ENCODE measurements at places on chromosomes 3 and 15. TPM values are rescaled to one million over a fixed set of nuclear protein-coding genes. Genes with fewer than 3 reads are reported as not detected.

GRCh38 chr3:182046166-182046764 is 334.5 kb downstream of the SOX2 start:
- DNase-seq = no peak
- no peaks in the 10 kb centered on the region for H3K4me1 ChIP-seq
- H3K36me3 ChIP-seq = no peaks in the 10 kb centered on the region

DNA sequence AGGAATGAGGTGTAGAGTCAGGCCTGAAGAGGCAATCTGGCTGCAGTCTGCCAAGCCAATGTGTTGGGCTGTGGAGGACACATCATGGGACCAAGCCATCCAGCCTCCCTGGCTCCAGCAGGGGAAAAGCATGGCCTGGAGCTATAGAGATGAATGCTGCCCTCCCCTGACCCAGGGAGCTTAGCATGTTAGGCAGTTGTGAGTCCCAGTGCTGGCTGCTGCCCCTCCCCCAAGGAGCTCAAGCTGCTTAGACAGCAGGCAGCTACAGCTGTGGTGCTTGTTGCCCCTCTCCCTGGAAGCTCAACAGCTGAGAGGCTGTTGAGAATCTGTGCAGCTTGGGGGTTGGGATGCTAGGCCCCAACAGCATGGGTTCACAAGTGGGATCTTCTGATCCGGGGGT is 85.6 kb upstream of the DNAJC19 start:
- H3K27me3 ChIP-seq = peaks cover 9% of the 10 kb centered on the region
- no peak overlapping the region for H3K27ac ChIP-seq
- no peak overlapping the region for H3K4me3 ChIP-seq
- H3K36me3 ChIP-seq = no peaks in the 10 kb centered on the region

GRCh38 chr3:151789853-151790463 is 24.0 kb upstream of the AADAC start:
- no peaks in the 10 kb centered on the region for H3K27me3 ChIP-seq
- 0 out of 2 replicates have a peak, but pooled peaks cover 6% of the 10 kb centered on the region for H3K4me1 ChIP-seq
- no peak for DNase-seq
- no peak overlapping the region for H3K4me3 ChIP-seq

The TMC3 gene
- not detected for total RNA-seq

GRCh38 chr15:23566071-23566554 is 639 bp downstream of the MKRN3 start:
- peaks cover 15% of the 10 kb centered on the region for H3K4me1 ChIP-seq
- peak; percentile 29 for DNase-seq
- peak overlapping the region; percentile 98 for H3K27ac ChIP-seq
- peak overlapping the region; percentile 99 for H3K4me3 ChIP-seq
- H3K36me3 ChIP-seq = peaks cover 4% of the 10 kb centered on the region

DNA sequence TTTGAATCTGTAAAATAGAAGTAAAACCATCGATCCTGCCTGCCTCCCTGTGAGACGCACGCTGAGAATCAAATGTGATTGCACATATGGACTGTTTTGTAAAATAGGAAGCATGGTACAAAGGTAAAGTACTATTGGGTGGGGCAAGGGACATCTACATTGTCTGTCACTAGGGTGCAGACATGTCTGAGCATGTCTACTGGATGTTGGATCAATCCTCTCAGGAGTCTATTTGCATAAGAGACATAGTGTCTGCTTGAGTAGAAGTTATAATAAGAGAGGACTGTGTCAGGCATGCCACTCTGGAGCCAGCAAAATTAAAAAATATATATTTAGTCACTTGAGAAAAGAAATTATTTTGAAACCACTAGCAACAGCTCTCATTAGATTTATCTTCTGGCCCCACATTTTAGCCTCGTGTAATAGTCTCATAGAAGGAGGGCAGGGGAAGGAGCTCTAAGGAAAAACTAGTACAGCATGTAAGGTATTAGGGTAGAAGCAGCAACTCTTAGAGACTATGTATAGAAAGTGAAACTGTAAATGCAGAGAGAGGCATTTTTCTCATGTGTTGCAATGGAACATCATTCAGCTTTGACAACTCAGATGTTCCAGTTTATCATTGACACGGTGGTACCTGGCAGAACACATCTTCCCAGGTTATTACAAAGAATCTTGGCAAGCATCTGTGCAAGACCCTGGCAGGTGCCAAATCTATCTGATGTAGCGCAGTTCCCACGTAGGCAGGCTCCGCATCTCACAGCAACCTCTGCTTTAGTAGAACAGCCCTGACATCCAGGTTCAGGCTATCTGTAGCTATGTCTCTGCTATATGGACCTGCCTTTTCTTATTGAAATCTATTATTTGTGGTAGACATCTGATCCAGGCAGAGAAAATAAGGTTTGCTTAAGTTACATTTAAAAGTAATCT is 85.2 kb upstream of the CHL1 start:
- no peaks in the 10 kb centered on the region for H3K36me3 ChIP-seq
- DNase-seq = no peak
- no peak overlapping the region for H3K27ac ChIP-seq
- no peak overlapping the region for H3K4me3 ChIP-seq
- no peaks in the 10 kb centered on the region for H3K27me3 ChIP-seq

DNA sequence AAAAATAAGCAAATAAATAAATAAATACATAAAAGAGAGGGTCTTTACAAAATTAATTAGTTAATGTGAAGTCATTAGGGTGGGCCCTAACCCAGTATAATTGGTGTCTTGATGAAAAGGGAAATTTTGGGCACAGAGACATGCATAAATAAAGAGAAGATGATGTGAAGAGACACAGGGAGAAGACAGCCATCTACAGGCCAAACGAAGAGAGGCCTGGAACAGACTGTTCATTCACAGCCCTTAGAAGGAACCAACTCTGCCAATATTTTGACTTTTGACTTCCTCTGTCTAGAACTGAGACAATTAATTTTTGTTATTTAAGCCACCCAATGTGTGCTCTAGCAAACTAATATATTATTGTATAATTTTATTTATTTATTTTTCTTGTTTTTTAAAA is 29.6 kb upstream of the SELENOK start:
- no peak for DNase-seq
- peaks cover 5% of the 10 kb centered on the region for H3K27me3 ChIP-seq
- no peak overlapping the region for H3K27ac ChIP-seq
- no peaks in the 10 kb centered on the region for H3K4me1 ChIP-seq

DNA sequence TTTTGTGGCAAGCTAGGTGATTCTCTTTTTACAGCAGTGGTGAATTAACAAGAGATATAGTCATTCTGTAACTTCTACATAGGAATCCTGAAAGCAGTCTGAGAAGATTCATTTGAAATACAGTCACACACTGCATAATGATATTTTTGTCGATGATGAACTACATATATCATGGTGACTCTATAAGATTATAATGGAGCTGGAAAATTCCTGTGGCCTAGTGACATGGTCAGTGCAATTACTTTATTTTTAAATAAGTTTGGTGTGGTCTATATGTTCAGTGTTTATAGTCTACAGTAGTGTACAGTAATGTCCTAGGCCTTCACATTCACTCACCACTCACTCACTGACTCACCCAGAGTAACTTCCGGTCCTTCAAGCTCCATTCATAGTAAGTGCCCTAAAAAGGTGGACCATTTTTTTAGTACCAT is 511.4 kb upstream of the MCTP2 start:
- H3K27me3 ChIP-seq = no peaks in the 10 kb centered on the region
- no peak for DNase-seq
- H3K4me3 ChIP-seq = no peak overlapping the region
- no peaks in the 10 kb centered on the region for H3K4me1 ChIP-seq
- H3K36me3 ChIP-seq = no peaks in the 10 kb centered on the region

The MED12L gene
- total RNA-seq = 6.4 TPM

DNA sequence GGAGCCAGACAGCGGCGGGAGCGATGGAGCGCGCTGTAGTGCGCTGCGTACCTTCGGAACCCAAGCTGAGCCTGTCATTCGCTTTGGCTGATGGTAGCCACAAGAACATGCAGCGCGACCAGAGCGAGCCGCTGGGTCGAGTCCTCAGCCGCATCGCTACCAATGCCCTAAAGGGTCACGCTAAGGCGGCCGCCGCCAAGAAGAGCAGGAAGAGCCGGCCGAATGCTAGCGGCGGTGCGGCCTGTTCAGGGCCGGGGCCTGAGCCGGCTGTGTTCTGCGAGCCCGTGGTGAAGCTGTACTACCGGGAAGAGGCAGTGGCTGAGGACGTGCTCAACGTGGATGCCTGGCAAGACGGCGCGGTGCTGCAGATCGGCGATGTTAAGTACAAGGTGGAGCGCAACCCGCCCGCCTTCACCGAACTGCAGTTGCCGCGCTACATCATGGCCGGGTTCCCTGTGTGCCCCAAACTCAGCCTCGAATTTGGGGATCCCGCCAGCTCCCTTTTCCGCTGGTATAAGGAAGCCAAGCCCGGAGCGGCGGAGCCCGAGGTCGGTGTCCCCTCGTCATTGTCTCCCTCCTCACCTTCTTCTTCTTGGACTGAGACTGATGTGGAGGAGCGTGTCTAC is 498 bp downstream of the PDE12 start:
- no peaks in the 10 kb centered on the region for H3K27me3 ChIP-seq
- peaks cover 26% of the 10 kb centered on the region for H3K4me1 ChIP-seq
- H3K27ac ChIP-seq = peak overlapping the region; percentile 59

DNA sequence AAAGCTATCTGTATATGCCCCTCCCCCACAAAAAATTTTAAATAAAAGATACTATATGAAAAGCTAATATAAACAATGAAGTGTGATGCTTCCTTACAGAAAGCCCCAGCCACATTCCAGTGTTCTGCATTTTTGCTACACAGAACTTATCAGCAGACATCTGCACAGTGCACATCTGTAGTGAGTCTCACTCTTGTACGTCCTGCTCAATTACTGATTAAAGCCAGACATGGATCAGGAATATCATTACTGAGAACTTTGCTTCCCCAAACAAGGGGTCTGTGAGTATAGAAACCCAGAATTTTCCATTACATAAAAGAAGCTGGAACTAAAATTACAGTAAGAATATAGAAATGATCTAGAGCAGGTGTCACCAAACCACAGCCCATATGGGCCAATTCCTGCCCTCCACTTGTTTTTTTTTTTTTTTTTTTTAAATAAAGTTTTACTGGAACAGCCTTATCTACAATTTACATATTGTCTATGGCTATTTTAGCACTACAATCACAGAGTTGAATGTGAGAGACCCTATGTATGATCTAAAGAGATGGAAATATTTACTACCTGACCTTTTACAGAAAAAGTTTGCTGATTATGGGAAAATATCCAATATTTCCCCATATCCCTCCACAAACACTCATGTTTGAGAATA is 45.7 kb downstream of the UBP1 start:
- H3K36me3 ChIP-seq = peaks cover 41% of the 10 kb centered on the region
- H3K4me1 ChIP-seq = peaks cover 19% of the 10 kb centered on the region
- no peaks in the 10 kb centered on the region for H3K27me3 ChIP-seq
- no peak overlapping the region for H3K4me3 ChIP-seq
- H3K27ac ChIP-seq = no peak overlapping the region

- H3K4me3 ChIP-seq = no peak overlapping the region
- H3K27ac ChIP-seq = no peak overlapping the region
- H3K36me3 ChIP-seq = no peaks in the 10 kb centered on the region
- peaks cover 11% of the 10 kb centered on the region for H3K27me3 ChIP-seq
- H3K4me1 ChIP-seq = peaks cover 5% of the 10 kb centered on the region
Measured at GRCh38 chr3:134600685-134601463, 49.9 kb downstream of the KY start.

DNA sequence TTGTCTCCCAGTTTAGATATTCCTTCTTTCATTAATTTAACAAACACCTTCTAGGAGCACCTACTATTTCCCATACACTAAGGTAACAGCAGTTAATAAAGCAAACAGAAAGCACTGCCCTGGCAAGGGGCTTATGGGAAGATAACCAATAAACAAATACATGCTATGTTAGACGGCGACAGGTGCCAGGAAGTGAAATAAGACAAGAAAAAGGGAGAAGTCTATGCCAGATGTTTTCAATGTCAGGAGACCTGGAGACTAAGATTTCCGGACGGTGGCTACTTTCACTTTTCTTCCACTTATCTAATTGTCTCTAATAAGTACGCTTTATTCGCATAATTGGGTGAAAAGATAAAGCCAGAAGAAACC is 32.5 kb upstream of the ZNF445 start:
- H3K4me3 ChIP-seq = peak overlapping the region; percentile 68
- no peaks in the 10 kb centered on the region for H3K36me3 ChIP-seq
- DNase-seq = no peak
- H3K4me1 ChIP-seq = peaks cover 17% of the 10 kb centered on the region
- no peaks in the 10 kb centered on the region for H3K27me3 ChIP-seq

- H3K27me3 ChIP-seq = no peaks in the 10 kb centered on the region
- H3K27ac ChIP-seq = no peak overlapping the region
Measured at GRCh38 chr3:184126006-184126405, 9.2 kb upstream of the EIF2B5 start.

- H3K36me3 ChIP-seq = no peaks in the 10 kb centered on the region
- H3K4me1 ChIP-seq = no peaks in the 10 kb centered on the region
- no peaks in the 10 kb centered on the region for H3K27me3 ChIP-seq
- DNase-seq = no peak
- no peak overlapping the region for H3K4me3 ChIP-seq
Measured at GRCh38 chr3:151293127-151293526, 14.8 kb upstream of the P2RY14 start.

The PP2D1 gene
- not detected for total RNA-seq

- H3K27me3 ChIP-seq = no peaks in the 10 kb centered on the region
- no peaks in the 10 kb centered on the region for H3K36me3 ChIP-seq
- H3K4me1 ChIP-seq = peaks cover 19% of the 10 kb centered on the region
Measured at GRCh38 chr3:53129344-53129743, 891 bp downstream of the RFT1 start.

Data from HCT116 (cell line).